ENCODE measurements at places on chromosomes 5 and 9.
A peak's percentile ranks its signal among the peaks of the same experiment; 100 is the strongest.

GRCh38 chr5:96838201-96839070, 30.7 kb upstream of the ERAP1 start:
- no peak for DNase-seq

- DNase-seq: no peak
These were observed 143.8 kb downstream of the SMARCA2 start for GRCh38 chr9:2158766-2159430.

DNA sequence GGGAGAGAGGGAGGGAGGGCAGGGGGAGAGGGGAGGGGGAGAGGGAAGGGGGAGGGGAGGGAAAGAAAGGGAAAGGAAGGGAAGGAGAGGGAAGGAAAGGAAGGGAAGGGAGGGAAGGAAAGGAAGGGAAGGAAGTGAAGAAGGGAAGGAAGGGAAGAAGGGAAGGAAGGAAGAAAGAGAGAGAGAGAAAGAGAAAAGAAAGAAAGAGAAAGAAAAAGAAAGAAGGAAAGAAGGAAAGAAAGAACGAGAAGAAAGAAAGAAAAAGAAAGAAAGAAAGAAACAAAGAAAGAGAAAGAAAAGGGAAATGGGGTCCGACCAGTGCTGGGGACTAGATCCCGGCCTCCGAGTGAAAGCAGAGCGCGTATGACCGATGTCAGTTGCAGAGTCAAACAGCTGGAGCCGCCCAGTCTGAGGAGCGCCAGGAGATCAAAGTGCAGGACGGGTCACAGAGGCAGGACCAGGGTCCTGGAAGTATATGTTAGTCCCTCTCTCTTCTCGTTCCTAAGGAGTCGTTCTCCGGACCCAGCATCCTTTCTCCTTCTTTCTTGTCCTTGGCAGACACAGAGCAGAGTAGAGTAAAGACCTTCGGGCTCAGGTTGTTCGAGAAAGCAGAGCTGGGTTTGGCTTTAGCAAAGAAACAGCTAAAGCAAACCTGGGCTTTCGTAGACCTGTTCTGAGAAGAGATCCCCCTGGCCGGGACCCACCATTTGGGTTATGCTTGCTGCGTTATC, 305.4 kb upstream of the MSX2 start:
- DNase-seq: no peak

DNA sequence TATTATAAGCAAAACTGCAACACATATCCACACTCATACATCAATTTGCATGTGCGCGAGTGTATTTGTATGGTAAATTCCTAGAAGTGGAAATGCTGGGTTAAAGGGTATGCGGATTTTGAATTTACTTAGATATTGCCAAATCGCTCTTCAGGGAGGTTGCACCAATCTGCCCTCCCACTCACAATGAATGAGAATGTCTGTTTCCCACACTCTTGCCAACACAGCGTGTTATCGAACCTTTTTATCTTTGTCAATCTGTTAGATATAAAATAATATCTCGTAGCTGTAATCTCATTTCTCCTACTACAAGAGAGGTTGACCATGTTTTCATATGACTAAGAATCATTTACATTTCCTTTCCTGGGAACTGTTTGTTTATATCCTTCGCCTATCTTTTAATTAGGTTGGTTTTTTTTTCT, 35.7 kb downstream of the LHX2 start:
- DNase-seq: no peak

DNA sequence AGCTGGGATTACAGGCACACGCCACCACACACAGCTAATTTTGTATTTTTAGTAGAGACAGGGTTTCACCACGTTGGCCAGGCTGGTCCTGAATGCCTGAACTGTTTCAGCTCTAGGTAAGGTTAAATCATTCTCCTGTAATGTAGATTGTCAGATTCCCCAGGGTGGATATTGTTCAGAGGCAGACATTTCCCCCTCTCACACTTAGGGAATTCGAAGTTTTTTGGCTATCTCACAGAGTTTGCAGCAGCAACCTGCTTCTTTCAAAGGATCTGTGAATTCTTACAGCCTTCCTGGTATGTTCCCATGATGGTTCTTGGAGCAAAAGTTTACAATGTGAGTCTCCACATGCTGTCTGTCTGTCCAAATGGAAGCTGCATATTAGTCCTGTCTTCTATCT, 15.6 kb upstream of the DIRAS2 start:
- DNase-seq: no peak

DNA sequence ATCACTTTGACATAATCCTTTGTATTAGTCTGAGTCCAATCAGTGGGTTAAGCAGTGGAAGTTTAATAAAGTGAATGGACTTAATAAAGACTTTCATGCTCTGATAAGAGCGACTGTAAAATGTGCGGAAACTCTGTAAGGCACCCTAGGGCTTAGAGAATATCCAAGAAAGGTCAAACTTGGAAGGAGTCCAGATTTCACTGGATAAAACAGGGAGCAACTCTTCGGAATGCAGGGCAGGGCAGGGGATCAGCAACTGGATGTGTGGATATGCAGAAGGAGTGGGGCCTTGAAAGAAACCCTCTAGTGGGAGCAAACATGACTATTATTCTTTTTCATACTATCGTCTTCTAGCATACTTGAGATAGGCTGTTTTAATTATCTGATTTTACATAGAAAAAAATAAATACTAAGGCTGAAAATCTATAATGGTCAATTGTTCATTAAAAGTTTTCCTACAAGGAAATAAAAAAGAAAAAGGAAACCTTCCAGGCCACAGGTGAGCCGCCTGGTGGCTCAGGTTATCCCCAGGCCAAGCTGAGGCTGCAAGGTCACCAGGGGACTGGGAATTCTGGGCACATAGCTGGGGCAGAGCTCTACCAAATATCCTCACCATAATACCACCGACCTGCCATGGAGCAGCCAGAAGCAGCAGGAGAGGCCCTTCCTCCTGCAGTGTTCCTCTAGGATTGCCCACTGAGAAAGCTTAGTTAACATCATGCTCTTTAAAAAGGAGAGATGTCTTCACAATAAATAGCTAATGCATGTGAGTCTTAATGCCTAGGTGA, 46.3 kb upstream of the CCDC112 start:
- no peak for DNase-seq

DNA sequence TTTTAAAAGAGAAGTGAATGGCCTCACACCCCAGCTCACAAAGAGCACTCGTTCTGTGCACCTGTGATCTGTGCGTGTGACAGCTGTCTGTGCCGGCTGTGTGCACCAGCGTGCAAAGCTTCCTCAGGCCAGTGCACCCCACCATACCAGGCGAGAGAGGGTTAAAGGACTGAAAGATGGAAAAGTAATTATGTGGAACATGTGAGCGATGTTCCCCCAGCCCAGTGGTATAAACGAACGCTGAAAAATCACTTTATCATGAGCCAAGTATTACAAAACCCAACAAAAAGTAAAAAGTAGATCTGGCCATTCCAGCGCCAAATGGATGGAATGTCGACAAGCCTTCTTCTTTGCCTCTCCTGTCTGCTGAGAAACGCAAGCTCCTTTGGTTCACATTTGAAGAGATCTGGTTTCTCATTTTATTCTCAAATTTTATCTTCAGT, 53.7 kb downstream of the IPPK start:
- DNase-seq: no peak

- DNase-seq: peak; percentile 18
These were observed 142.9 kb downstream of the ATPSCKMT start for GRCh38 chr5:10106806-10107205.

DNA sequence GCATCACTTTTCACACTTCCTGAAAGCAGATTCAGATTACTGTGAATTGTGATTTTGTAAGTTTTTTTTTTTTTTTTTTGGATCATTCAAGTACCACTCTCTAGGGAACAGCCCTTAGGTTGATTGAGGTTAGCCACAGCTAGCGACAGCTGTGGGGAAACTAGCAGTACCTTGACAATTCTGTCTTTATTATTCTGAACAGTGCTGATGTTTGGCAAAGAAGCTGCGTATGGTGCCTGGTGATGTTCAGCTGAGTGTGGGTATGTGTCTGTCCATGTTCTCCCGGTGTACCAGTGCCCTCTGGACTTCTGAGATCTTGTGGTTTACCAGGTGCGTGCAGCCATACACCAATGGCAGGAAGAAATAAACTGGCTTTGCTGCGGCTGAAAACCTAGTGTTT, 117.3 kb upstream of the PLPPR1 start:
- DNase-seq: no peak

DNA sequence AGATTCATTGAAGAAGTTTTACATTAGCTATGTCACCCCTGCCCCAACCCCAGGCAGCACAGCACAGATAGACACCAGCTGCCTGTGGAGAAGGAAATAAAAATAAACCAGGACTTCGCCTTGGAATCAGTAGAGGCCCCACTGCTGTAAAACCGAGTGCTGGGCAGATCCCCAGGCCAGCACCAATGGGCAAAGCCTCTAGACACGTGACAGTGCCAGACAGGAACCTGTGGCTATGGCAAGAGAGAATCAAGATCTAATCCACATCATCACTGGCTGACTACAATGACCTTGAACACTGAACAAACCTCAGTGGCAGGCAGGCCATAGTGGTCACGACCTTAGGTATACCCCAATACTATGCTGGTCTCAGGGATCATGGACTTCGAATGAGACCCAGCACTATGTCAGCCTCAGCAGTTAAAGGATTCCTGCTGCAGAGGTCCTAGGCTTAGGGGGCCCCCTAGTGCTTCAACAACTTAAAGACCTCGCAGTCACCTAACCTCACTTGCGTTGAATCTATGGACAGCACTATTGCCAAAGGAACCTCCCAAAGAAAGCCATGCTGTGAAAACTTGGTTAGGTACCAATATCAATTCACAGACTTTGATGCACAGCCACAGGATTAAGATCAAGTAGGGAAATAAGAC, 2118.6 kb upstream of the C9orf72 start:
- DNase-seq: peak; percentile 50

DNA sequence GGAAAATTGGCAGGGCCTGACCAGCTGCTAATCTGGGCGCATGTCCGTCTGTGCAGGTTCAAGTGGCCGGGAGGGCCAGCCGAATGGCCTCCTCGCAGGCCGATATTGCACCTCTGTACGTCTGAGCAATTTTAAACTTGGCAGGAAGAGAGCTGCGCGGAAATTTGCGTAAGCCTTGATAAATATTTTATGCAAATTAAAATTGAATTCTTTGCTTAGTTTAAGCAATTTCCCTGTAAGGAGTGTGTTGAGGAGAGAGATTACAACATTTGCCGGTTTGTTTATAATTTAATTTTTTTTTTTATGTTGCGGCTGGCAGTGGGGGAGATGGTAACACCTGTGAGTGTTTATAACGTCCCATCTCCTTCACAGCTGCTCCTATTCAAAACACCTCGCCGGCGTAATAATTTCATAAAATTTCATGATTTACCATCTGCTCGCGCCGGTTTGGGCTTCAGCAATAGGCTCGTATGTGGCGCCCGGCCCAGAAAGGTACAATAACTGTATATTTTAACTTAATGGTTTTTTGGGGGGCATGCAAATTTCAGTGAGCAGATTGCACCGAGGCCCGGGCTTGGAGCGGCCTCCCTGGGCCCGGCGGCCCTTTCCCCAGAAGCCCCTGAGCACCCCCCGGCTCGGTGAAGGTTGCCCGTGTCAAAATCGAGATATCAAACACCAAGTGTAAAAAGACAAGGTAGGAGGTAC, 269.4 kb upstream of the MVB12B start:
- DNase-seq: no peak

- no peak for DNase-seq
These were observed 2.5 kb upstream of the DBH start for GRCh38 chr9:133633681-133634080.

GRCh38 chr9:72486594-72486955, 34.8 kb upstream of the TMC1 start:
- no peak for DNase-seq

DNA sequence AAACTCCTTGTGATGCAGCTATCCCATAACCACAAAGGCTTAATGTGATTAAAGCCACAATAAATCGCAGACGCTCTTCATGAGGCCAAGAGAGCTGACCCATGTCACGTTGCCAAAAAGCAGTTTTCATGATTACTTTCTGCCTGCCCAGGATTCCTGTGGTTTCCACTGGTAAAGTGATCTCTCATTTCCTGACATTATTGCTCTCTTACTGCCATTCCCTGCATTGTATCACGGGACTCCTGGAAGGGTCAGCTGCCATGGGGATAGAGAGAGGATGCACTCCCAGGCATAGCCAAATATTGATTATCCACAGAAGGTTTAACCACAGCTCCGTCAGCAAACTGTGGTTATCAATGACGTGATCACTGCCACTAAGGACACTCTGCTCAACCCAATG, 103.8 kb upstream of the SLC1A3 start:
- DNase-seq: peak; percentile 75

- DNase-seq: no peak
These were observed 268.6 kb downstream of the PSAT1 start for GRCh38 chr9:78565481-78565880.

GRCh38 chr5:96324708-96325107, 108.3 kb downstream of the PCSK1 start:
- DNase-seq: peak; percentile 97

DNA sequence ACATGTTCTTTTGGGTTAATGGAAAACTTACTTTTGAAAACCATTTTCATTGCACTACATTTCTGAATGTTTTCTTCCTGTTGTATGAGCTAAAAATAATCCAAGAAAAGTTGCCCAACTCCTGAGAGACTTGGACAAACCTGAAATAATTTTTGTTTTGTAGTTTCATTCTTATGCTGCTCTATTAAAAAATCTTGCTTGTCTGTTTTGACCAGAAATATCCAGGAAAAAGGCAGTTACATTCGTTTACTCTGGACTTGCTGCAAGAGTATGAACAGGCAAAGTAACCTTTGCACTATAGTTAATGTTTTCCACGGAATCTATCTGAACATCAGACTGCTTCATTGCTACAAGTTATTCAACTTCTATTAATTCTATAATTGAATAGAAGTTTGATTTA, 200.1 kb upstream of the DAB2 start:
- DNase-seq: no peak

DNA sequence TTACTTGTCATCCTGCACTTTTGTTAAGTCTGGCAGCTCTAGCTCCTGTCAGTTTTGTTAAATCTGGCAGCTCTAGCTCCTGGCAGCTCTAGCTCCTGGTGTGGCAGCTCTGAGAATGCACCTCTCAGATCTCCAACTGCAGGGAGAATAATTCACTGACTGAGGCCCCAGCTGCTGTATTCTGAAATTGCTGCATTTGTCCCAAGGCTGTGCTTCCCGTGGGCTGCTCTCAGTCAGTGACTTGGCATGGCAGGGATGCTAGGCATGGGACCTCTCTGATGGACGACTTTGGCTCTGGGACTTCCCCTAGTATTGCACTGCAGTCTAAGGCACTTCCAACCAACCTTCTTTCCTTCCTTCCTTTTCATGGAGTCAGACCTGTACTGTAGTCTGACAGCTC, 475.7 kb downstream of the CCDC171 start:
- no peak for DNase-seq

Measured in bronchial epithelial cell (primary cell).